GM23338 (cell line): ENCODE measurements at places on chromosomes 16 and 17.

DNA sequence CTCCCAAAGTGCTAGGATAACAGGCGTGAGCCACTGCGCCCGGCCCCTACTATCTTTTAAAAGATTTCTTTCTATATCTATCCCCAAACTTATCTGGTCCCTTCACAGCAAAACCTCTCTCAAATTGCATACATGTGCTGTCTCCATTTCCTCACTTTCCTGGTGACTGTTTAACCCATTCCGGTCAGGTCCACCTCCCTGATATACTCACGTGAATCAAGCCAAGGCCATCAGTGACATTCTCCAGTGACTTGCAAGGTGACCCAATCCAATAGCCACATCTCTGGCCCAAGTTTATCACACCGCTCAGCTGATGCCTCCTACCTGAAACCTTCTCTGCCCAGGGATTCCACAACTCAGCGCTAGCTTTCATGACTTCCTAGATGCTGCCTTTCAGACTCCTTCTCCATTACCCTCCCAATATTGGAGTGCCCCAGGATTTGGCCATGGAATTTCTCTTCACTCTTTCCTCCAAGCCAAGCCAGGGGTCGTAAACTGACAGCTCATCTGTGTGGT, 1.4 kb upstream of the CTCF start:
- no peak for DNase-seq

GRCh38 chr17:40916366-40916765, 21.1 kb downstream of the KRT23 start:
- no peak for DNase-seq

DNA sequence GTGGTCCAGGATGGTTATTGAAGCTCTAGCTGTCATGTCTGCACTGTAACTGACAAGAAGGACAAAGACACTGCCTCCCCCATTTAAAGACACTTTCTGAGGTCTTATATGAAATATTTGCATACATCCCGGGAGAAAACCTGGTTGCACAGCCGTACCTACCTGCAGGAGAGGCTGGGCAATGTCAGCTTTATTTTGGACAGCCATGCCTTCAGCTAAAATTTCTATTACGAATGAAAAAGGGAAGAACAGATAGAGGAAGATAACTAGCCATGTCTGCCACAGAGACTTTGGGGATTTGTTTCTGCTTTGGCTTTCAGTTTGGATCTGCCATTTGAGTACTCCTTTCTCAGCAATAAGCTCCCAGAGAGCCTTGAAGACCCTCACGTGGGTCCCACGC, 19.0 kb downstream of the SLC7A6 start:
- no peak for DNase-seq

- DNase-seq, result no peak
Measured at GRCh38 chr17:58809564-58809936, 53.9 kb downstream of the PPM1E start.

DNA sequence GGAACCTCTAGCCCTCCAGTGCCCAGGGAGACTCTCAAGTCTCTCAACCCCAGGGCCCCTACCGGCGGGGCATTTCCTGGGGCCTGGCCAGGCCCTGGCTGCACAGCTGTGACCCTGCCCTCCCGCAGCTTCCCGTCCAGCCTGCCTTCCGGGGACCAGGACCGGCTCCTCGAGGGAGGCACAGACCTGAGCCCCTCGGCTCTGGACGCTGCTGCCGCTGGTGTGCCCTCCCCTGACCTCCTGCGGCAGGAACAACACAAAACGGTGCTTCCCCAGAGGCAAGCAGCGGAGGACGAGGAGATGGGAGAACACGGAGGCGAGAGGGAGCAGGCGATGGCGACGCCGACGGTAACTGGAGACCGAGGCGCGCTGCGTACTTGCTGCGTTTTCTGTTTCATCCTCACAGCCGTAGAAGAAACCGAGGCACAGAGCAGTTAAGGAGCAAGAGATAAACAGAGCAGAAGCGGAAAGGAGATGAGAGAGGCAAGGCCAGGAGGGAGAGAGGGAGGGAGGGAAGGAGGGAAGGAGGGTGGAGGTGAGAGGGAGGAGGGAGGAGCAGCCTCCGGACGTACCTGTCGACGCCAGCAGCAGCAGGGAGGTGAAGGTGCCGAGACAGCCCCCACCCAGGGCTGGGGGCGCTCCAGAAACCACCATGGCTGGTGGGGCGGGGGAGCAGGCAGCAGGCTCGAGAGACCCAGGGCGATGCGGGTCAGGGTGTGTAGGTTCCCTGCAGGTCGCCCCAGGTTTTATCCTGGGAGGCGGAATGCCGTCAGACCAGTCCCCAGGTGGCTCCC, at the start of gene PRSS22:
Gene PRSS22 (minus strand): TSS at position 720 of the 794 bp plus-strand sequence. CDS start 66 bp downstream, at position 654.
- peak; percentile 80 for DNase-seq

DNA sequence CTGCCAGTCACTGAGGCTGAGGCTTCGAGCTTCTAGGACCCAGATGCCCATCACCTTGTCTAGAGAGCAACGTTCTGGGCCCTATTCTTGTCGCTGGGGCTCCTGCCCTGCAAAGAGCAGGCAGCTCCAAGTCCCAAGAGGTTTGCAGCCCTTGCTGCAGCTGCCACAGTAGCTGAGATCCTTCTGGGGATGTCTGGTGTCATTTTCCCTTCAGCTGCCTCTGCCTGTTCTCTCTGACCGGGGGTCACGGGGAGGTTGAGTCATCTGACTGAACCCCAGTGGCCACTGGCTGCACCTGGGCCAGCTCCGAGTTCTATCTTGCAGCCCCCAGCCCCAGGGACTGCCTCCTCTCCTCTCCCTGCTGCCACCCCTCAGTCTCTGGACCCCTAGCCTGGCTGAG, 4.9 kb downstream of the WSCD1 start:
- DNase-seq, result no peak

DNA sequence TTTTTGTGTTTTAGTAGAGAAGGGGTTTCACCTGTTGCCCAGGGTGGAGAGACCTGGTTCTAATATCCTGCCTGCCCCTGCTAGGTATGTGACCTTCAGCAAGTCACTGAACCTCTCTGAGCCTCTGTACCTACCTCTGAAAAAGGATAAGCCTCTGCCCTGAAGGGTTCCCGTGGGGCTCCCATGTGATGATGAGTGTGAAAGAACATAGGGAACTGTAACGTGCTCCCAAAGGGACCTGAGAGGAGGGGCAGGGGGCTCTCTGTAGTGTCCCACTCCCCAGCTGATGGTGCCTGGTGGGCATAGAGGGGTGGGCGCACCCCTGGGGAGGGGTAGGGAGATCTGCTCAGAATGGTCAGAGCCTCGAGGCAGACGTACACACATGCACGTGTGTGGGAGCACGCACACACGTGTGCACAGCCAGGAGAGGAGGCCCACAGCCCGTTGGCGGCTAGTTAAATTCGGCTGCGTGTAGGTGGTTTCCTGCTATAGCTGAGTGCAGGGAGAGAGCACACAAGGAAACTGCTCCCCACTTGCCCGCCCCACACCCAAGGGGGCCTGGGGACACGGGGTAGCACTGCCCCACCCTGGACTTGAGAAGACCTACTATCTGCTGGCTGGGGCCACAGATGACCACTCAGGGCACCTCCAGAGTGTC, 6.7 kb downstream of the KCNH4 start:
- DNase-seq, result no peak

DNA sequence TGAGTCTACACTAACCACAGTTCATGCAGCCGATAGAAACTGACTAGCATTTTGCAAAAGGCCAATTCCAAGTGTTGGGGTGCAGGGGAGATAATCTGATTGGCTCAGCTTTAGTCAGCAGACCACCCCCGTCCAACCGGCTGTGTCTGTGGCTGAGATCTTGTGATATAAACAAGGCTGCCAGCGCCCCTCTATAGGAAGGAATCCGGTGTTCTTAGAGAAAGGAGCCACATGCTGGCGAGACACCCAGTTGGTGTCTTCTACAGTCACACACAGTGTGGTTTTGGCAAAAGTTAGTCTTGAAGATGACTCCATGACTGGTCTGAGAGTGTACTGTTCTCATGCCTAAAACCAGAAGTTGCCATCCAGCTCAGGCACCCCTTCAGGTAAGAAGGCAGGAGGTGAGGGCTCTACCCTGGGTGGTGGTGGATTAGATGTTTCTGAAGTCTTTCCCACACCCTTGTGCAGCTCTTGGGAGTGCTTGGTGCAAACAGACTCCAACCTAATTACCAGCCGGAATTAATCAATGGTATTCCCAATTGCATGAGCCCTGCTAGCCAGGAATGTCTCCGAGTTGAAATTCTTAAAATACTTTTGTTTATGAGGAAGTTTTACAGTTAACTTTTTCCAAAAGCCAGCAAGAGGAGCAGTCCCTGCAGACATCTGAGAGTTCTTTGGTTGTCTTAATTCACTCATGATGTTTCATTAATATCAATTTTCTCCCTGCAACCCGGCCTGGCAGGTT, 172.3 kb upstream of the IRX6 start:
- DNase-seq, result no peak

DNA sequence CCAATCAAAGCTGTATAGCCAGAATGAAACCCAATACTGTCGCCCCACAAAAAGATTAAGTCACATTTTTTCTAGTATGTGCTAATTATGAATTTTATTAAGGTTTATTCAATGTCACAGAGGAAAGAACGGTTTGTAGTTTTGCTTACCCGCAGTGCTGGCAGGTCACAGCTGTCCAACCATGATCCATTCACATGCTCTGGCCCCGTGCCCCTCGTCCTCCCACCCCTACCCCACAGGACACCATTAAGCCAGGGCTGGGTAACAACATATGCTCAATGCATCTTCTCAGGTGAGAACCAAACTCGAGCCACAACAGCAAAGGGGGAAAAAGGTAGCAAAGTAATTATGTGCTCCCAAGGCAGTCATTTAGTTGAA, 589 bp upstream of the FBF1 start:
- no peak for DNase-seq
